Thymus (tissue), 14 donors: ENCODE measurements at places on chromosomes 7 and 10.

DNA sequence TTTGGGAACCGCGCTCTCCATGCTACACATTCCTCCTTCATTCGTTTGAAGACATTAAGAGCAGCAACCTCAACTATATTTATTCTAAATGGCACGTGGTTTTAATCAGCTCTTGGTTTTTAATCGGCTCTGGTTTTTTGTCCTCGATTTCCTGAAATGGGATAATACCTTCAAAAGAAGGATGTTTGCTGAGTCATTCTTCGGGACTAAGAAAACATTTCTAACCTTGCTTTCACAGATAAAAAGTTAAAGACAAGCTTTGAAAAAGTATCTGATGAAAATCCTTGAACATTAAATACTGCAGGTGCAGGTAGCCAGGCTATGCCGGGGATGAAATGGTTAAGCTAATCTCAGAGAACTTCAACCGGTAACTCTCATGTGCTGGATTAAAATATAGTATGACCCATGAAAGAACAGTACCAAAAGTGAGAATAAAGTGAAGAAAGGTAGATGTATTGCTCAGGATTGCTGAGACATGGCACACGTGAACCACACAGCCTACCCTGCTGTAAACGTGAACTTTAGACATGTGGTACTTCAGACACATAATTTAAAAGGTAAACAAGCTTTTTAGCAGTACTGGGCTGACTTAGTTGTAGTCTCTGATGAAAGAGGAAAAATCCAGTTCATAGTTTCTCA lies 89.1 kb downstream of the PTPRN2 start:
- no peak for DNase-seq

DNA sequence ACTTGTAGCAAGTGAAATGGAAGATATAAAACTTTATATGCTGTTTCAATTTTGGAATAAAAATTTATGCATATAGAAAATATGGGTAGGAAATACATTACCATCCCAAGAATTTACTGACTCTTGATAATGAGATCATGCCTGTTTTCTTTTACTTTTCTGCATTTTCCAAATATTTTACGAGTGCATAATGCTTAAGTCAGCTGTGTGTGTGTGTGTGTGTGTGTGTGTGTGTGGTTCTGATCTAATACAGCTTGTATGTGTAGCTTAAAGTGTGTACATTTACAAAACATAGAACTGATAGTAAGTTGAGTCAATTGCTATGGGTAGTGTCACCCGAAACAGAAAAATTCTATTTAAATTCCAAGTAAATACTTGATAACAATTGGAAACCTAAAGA lies 315.9 kb upstream of the LRRN3 start:
- DNase-seq = no peak

GRCh38 chr7:65951837-65952578 lies 30.0 kb downstream of the GUSB start:
- no peak for DNase-seq

- no peak for DNase-seq
Observed at GRCh38 chr10:132913559-132914115, 28.7 kb downstream of the CFAP46 start.

- DNase-seq = no peak
Observed at GRCh38 chr10:125626671-125627070, 56.3 kb downstream of the TEX36 start.

GRCh38 chr10:28199941-28200340 lies 102.9 kb downstream of the MPP7 start:
- no peak for DNase-seq

DNA sequence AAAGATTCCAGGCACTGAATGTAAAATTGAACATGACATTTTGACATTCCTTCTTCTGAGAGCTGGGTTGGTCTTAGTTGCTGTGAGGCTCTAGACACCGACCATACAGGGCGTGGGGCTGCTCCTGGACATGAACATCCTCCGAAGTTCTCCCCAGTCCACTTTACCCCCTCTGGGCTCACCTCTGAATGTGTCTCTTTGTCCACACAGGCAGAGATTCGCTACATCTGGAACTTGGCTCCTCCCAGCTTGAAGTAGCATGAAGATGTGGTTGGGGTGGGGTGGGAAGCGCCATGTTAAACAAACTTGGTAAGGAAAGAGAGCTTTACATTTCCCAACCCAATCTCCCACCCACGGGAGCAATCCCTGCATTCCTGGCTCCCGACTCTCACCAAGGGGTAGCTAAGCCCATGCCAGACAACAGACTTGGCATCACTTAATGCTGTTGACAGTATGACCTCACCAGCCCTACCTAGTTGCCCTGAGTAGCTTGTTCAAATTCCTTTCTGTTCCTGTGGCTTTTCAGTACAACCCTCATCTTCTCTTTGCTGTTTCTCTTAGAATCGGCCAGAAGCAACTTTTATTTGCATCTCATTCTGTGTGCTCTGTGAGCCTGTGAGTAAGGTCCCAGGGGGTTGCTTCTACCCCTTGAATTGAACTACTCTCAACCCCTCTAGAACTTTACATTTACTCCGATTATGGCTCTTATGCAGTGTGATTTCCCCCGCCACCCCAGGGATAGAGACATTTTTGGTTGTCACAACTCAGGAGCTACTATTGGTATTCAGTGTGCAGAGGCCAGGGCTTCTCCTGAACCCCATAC lies 211.4 kb downstream of the SEC23IP start:
- DNase-seq = no peak

GRCh38 chr7:81499262-81500116 lies 270.4 kb downstream of the HGF start:
- peak; percentile 80 for DNase-seq

DNA sequence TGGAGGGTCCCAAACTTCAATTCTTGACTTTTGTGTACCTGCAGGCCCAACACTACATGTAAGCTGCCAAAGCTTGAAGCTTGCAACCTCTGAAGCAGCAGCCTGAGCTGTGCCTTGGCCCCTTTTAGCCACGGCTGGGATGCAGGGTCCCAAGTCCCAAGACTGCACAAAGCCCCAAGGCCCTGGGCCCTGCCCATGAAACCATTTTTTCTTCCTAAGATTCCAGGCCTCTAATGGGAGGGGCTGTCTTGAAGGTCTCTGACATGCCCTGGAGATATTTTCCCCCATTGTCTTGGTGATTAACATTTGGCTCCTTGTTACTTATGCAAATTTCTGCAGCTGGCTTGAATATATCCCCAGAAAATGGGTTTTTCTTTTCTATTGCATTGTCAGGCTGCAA lies 52.7 kb downstream of the MTURN start:
- DNase-seq = no peak

DNA sequence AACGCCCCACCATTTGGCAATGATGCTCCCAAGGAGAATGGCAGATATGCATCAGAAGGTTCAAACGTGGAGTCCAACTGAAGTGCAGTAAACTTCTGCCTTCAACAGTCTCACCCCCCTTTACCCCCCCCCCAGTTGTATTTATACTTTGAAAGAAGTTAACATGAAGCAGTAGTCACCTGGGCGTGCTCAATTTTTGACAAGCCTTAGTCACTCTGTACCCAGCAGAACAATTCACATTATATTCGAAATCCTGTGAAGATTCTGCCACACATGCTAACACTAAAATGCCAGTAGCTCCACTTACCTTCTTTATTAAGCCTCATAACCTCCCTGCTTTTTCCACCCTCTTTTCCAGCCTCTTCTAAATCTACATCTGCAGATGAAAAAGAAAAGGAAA lies 894 bp downstream of the ATXN7L1 start:
- no peak for DNase-seq

DNA sequence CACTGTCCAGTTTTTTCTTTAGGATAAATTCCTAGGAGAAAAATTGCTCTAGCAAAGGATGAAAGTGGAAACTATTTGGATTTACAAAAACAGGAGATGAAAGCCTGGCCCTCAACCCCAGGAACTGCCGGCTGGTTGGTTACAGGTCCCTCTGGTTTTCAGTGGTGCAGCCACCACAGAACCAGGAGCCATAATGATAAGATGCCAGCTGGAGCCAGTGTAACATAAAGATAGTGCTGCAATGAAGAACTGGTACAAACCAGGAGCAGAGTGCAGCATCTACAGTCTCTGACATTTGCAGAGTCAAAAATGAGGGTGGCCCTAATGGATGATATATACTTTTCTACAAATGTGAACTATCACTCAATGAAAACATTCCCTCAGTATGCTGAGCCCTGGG lies 20.4 kb upstream of the NUP42 start:
- DNase-seq = no peak

GRCh38 chr7:106615808-106616707 lies 44.9 kb downstream of the CCDC71L start:
- no peak for DNase-seq

DNA sequence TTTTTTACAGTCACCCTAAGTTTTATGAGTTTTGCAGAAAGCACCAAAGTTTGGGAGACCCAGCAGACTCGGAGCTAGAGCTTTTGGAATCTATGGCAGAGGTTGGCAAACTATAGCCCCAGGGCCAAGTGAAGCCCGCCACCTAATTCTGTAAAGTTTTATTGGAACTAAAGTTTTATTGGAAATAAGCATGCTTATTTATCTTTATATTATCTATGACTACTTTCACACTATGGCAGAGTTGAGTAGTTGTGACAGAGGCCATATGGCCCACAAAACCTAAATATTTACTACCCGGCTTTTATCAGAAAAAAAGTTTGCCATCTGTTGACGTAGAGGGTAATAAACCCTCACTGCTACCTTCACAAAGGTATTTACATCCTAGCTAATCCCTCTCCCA lies 267.6 kb downstream of the GPAM start:
- DNase-seq = no peak

DNA sequence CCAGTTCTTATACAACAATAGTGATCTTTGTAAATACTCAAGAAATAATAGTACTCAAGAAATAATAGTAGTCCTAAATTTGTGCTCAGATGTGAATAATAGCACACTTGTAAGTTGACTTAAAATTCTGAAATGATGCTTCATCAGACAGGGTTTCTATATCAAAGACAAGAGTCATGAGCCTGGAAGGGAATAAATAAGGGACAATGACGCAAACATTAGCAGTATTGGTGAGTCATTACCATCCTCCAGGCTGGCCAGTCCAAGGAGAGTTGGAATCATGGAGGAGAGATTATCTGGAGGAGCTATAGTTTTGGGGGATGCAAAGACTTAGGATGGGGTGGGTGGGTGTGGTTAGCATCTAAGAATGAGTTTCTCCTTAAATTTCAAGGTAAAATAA lies 6.1 kb upstream of the SH3PXD2A start:
- no peak for DNase-seq

GRCh38 chr10:93437086-93437945 lies 44.8 kb downstream of the MYOF start:
- no peak for DNase-seq

DNA sequence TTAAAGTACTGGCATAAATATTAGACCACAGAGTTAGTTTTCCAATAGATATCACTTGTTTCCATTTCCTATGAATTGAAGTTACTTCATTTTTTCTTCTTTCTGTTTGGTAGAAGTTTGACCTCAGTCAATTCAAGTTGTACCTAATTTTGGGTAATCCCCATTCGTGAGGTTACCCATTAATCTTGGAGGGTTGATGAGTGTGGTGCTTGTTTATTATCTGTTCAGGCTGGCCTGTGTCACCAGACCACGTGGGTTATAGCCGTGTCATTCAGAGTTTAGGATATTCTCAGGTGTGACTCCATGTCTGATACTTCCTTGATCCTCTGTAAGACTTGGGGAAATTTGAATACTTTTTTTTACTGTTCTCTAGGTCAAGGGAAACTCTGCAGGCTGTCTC lies 133.9 kb upstream of the TPK1 start:
- no peak for DNase-seq

DNA sequence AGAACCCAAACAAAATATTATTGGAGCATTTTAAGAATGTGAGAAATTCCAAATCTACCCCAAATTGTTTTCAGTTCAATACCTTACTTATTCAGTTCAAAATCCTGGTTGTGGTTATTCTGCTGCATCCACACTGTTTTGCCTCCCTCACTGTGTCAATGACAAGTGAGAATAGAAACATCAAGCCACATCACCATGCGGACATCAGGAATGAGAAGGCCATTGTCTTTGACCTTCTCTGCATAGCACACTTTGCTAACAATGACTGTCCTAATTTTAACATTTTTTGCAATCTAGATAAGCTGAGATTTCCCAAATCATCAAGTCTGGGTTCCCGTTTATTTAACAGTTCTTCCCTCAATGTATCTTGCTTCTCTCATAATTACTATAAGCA lies 93.7 kb downstream of the ELAPOR2 start:
- DNase-seq = no peak

GRCh38 chr10:76984559-76985443 lies 652.8 kb downstream of the KCNMA1 start:
- DNase-seq = peak; percentile 80

DNA sequence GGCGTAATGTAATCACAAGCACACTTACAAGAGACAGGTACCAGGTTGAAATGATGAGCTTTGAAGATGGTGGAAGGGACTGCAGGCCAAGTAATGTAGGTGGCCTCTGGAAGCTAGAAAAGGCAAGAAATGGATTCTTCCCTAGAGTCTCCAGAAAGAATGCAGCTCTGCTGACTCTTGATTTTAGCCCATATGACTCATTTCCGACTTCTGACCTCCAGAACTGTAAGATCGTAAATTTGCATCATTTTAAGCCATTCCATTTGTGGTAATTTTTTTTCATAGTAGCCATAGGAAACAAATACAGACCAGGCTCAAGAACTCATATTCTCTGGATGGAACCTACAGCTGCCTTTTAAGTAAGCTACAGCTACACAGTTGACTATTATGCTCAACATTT lies 315.5 kb downstream of the MAGI2 start:
- DNase-seq = no peak

GRCh38 chr10:17033529-17034260 lies 95.9 kb downstream of the CUBN start:
- no peak for DNase-seq

DNA sequence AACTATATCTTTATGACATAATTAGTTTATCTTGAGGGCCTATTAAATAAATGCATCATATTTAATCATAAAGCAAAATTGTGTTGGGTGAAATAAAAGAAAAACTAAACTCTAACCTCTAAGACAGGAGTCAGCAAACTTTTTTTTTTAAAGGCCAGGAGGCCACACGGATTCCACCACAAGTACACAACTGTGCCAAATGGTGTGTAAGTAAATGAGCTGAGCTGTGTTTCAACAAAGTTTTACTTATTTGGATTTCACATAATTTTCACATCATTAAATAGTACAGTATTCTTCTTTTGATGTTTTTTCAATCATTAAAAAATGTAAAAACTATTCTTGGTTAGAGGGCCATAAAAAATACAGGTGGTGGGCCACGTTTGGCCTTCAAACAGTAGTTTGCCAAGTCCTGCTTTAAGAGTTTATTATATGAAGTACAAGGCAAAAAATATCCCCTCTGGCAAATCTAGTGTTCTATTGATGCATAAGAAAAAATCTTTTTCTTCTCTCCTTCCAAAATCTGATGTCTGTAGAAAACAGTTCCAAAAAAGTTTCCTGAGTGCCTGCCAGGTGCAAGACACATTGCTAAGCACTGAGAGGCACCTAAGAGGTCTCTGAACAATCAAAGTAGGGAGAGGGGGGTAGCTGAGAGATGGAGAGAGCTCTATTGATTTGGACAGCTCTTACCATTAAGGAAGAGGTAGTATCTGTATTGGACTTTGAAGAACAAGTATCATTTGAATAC lies 26.5 kb upstream of the SPOCK2 start:
- no peak for DNase-seq
